ENCODE measurements at places on chromosomes 4 and X.
A peak's percentile ranks its signal among the peaks of the same experiment; 100 is the strongest.

DNA sequence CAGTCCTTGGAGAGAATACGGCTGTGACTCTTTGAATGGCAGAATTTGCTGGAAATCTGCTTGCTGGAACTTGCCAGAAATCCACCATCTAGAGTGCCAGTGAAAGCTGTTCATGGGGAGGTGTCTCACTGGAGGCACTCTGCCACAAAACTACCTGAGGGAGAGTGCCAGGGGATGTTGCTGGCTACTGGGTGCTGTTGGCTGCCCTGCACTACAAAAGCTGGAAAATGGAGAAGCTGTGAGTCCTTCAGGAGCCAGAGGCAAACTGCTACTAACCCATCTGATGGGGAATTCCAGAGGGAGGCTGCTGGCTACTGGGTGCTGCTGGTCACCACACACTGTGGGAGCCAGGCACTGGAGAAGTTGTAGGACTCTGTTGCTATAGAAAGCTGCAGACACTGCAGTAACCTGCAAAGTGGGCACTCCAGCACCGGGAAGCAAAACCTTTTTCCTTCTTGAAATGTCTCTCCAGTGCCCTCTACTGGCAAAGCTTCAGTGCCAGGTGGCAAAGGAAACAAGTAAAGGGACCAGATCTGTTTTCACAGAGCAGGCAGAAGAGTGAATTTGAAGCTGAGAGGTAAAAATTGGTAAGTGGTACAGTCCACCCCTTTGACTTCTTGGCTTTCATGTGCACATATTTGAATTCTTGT, 47.8 kb upstream of the HSD17B10 start:
- peak; percentile 65 for DNase-seq

DNA sequence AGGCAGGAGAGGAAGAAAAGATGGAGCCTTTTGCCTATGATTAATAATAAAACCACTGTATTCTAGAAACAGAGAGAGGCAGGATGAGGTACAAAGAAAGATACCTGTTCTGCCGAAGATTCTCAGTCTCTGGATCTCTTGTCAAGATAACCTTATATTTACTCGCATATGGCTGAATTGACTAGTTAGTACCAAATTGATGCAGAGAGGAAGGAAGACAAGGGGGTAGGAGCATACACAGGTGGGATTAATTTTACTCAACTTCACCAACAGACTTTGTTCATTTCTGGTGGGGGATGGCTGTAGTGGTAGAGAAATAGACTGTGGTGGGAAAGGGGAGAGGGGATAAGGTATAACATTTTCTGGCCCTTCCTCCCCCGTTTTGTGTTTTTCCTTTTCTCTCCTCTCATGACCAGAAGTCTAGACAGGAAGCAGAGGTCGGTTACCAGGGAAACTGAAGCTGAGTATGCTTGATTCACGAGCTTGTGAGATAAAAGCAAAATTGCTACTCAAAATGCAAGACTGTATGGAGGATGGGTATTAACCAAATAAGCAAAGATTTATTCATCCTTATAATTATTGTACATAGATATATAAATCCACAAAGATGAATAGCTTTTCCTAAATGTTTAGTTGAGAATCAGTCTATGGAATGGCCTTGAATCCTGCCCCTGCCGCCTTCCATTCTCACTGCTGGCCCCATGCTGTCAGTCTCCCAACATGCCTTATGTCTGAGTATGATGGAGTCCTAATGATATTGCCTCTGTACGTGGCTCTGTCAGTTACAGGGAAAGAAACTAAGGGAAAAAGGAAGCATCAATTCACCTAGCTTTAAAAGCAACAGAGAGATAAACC, 17.8 kb upstream of the PAGE2B start:
- no peak for DNase-seq

GRCh38 chr4:39821951-39822350, 124.0 kb downstream of the UBE2K start:
- no peak for DNase-seq

GRCh38 chr4:74057588-74057987, 19.1 kb upstream of the CXCL3 start:
- no peak for DNase-seq

GRCh38 chrX:151762802-151763201, 28.3 kb downstream of the CNGA2 start:
- no peak for DNase-seq

DNA sequence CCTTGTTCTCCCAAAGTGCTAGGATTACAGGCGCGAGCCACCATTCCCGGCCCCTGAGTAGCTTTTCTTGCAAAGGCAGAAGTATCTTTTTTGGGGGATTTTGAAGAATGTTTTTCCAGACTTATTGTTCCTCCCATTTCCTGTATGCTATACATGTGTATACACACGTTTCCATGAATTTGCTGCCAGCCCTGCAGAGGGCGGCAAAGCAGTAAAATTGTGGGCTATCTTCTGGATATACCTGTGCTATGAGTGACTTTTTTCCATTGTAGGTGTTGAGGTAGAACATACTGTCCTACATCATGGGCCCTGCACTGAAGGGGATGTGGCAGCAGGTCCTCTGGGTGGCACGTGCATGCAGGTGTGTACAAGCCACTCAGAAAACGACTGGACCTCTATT, 16.9 kb upstream of the MED28 start:
- peak; percentile 37 for DNase-seq

DNA sequence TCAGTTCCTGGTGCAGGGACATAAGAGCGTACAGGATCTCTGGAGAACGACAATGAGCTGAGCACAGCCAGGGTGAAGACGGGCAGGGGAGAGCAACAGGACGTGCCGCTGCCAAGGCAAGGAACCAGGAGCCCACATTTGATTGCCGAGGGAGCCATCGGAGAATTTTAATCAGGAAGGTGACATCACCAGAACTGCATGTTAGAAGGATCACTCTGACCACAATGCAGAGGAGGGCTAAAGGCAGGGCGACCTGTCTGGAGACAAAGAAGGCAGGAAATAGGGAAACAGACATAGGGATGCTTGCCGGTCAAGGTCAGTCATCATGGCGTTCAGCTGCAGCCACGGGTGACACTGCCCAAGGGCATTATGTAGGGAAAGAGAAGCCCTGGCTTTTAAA, 81.4 kb downstream of the RBM47 start:
- DNase-seq, result no peak

- no peak for DNase-seq
Measured at GRCh38 chr4:37665333-37666320, 20.5 kb downstream of the RELL1 start.

DNA sequence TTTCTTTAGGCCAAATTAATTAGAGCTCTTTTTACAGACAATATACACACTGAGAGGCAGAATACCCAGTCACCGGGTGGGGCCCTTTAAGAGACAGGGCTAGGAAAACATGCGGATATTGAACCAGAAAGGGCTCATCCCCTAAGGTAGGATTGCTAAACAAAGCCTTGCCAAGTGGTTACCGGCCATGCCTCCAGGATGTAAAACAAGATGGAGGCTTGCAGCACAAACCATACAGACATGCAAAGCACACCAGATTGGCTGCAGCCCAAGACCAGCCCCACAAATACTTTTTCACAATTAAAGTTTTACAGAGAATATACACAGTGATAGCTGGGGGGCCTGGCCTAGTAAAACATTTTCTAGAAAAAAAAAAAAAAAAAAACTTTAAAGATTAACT, 210.0 kb downstream of the KLHL4 start:
- no peak for DNase-seq

DNA sequence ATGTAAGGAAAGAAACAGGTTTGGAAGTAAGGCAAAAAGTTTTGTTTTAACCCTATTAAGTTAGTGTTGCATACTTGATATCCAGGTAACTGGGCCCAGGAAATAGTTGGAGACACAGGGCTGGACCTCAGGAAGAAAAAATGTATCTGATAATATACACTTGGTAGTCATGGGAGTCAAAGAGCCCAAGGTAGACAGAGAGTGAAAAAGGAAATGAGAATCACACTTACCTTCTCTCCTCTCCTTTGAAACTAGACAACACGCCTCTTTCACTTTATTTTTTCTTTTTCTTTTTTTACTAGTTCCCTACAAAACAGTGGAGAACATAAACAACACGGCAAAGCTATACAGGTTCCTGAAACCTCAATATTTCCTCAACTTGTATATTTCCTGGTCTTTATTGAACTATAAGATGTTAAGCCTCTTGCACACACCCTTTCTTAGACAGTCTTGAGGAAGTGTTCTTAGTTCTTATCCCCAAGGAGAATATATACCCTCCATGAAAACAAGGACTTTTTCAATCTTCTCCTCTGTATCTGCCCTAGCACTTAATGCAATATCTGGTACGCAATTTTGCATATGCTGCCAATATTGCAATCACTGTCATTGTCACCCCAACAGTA, 27.2 kb downstream of the SYTL4 start:
- DNase-seq, result no peak

GRCh38 chrX:103360092-103360491, 3.8 kb downstream of the TCEAL9 start:
- peak; percentile 57 for DNase-seq

DNA sequence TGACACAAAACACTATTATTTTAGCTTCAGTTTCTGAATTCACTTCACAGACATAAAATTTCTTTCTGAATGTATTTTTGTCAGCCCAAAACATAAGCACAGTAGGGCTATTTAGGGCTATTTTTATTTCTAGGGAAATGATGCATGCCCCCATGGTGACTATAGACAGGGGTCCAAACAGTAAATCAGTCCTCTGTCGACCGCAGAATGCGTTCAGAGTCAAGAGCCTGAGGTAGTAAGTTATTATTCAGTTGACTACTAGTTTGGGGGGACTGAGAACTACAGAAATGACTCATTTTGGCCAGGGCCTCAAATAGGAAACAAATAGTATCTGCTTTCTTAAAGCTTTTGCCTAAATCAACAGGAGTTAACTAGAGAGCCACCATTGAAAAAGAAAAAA, 414.4 kb downstream of the AFF2 start:
- no peak for DNase-seq

- DNase-seq, result peak; percentile 57
Measured at GRCh38 chrX:15686818-15687685, 22.4 kb upstream of the CLTRN start.

- peak; percentile 42 for DNase-seq
Measured at GRCh38 chr4:140637836-140638235, 69.1 kb upstream of the UCP1 start.

GRCh38 chr4:147543034-147543433, 62.1 kb downstream of the EDNRA start:
- no peak for DNase-seq

DNA sequence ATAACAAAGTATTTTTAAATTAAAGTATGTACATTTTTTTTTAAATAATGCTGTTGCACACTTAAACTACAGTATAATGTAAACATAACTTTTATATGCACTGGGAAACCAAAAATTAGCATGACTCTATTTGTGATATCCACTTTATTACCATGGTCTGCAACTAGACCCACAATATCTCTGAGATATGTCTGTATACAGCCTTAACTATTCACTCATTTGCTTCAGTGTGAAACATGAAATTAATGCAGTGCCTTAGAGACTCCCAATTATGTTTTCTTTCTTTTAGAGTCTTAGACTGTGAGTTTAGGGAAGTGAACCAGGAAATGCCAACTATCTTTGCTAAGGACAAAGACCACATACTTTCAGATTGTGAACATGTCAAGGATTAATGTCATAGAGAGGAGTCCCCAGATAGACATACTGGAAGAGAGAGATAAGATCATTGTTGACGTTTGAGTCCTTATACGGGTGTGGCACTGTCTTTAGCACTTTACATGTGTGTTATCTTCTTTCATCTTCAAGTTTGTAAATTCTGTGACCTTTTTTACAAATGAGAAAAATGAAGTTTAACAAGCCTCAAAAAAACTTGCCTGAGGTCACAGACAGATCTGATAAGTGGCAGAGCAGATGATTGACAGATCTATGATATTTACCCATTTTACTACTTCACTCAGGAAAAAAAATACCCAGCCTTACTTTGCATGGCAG, 23.2 kb downstream of the CXorf58 start:
- no peak for DNase-seq

DNA sequence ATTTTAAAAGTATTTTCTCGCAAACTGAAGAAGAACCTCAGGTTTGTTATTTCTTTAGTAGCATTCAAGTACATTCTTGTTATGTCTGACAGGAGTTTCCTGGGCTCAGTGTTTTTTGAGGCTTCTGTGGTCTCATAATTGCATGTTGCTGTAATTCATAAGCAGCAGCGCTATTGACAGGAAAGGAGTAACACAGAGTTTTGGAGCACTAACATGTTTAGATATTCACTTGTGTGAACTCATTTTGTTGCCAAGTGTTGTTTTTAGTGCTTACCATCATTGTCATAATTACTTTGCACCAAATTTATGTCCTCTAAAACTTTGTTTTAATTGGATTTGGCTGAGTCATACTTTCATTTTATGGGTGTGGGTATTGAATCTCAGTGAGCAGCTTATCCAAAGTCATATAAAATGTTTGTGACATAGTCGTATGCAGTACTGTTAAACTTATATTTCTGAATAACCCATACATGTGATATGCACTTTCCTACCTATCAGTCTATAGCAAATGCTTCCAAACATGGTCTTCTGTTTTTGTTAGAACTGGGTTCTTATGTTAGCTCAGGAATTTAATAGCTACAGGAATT, 358.7 kb upstream of the CTSO start:
- DNase-seq, result no peak

- no peak for DNase-seq
Measured at GRCh38 chrX:105880491-105880890, 58.2 kb downstream of the NRK start.

- DNase-seq, result no peak
Measured at GRCh38 chr4:123235431-123235830, 161.2 kb upstream of the SPRY1 start.

GRCh38 chrX:38287674-38288073, 39.6 kb downstream of the RPGR start:
- DNase-seq, result no peak

- no peak for DNase-seq
Measured at GRCh38 chrX:2391869-2392606, 108.7 kb downstream of the DHRSX start.

DNA sequence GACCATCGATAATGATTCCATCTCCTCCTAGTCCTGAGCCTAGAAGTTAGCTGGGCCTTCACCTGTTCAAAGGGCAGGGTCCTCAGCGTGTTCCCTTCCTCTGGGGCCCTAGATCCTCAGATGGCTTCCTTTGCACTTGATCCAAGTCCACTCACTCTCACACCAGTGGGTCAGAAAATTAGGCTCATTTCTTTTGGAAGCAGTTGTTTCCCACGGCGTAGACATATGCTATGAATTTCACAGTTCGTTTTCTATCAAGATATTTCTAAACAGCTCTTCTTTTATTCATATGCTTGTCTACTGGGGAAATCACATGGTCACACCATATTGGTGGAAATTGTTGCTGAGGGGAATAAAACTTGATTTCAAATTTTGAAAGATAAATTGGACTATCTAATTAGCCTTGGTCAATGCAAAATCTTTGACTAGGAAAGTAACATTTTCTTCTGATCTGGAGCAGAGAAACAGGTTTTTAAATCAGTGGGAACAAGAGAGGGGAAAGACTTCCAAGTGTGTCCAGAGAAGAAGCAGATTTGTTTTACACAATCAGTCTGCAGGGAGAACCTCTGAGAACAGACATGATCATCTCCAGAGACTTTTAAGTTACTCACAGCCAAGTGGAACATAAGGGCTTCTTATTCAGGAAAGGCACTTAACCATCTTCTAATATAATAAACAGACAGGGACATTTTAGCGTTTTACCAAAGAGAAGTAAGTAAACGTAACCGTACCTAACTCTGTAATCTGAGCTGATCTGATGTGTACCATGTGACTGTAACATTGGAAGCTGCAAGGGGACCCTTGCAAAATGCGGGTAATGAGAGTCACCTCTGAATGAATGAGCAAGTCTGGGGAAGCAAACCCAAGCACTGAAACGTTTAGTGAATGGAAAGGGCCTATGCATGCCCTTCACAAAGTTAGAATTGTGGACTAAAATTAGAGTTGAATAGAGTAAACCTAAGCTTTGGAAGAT, 455.7 kb upstream of the FAT1 start:
- no peak for DNase-seq

GRCh38 chr4:139823746-139824145, 158.1 kb downstream of the MGST2 start:
- no peak for DNase-seq
